ENCODE measurements at places on chromosomes 5 and 9.

DNA sequence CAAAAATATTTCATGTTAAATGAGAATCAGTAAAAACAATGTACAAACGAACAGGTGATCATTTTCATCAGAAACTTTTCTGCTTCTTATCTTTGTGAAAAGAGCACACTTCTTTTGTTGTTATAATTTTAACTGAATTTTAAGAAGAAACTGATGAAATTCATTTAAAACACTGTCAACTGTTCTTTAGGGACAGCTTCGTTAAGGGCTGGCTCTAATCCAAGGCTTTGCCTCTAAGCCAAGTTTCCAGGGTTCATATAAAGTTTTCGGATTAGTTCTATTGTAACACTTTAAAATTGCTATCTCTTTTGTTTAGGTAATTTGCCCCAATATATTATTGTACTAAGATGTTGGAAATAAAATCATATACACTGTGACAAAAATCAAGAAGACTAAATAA lies 559.2 kb downstream of the TUSC1 start:
- no peak for DNase-seq

- DNase-seq: no peak
Observed at GRCh38 chr9:4055032-4055431, 244.8 kb downstream of the GLIS3 start.

GRCh38 chr9:35717132-35717870 lies 14.7 kb downstream of the TLN1 start:
- DNase-seq: no peak

- DNase-seq: peak; percentile 26
Observed at GRCh38 chr5:178434851-178435250, 155.3 kb downstream of the COL23A1 start.

DNA sequence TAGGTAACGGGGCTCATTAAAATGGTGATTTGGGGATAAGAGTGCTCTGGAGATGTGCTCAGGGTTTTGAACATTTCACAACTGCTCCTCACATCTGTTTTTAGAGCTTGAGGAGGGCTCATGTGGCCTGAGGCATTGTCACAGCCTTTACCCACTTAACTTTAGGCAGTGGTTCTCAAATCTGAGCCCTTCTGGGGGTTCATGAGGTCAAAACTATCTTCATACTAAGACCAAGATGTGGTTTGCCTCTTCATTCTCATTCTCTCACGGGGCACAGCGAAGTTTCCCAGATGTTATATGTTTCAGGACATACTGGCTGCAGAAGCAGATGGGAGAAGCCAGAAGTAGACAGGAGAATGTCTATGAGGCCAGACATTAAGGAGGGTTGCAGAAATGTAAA lies 38.4 kb downstream of the STXBP1 start:
- DNase-seq: no peak

GRCh38 chr9:14341437-14342122 lies 27.6 kb upstream of the NFIB start:
- no peak for DNase-seq

- DNase-seq: no peak
Observed at GRCh38 chr9:120735415-120736126, 21.3 kb upstream of the MEGF9 start.

DNA sequence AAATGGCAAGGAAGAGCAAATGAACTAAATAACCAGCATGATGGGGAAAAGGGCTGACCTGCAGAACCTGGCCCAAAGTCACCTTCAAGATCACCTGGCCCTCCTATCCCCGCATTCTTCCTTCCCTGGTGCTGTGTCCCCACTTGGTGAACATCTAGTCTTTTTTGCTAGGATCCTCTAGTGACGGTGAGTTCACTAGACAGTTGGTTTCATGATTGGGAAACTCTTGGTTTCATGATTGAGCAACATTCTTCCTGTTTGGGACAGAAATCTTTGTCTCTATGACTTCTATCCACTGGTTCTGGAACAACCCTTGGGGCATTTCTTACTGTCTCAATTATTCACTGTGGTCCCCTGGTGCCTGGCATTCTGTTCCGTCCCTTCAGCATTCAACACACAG lies 50.2 kb upstream of the DAB2IP start:
- DNase-seq: no peak

GRCh38 chr5:152151940-152152339 lies 227.3 kb upstream of the GLRA1 start:
- DNase-seq: no peak

GRCh38 chr9:70262948-70263347 lies 4.2 kb downstream of the SMC5 start:
- DNase-seq: no peak

DNA sequence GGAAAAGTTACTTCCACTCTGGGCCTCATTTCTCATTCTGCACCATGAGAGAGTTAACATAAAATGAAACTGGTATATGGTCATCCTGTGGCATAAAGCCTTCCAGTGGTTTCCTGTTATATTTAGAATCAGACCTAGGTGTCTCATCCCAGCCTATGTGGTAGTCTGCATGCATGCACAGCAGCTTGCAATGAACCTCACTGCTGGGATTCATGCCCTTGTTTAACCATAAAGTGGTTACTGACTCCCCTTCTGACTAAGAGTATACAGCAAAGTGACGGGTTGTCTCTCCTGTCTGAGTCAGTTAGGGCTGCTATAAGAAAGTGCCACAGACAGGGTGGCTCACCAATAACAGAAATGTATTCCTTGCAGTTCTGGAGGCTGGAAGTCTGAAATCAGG lies 14.7 kb upstream of the TDRD7 start:
- no peak for DNase-seq

DNA sequence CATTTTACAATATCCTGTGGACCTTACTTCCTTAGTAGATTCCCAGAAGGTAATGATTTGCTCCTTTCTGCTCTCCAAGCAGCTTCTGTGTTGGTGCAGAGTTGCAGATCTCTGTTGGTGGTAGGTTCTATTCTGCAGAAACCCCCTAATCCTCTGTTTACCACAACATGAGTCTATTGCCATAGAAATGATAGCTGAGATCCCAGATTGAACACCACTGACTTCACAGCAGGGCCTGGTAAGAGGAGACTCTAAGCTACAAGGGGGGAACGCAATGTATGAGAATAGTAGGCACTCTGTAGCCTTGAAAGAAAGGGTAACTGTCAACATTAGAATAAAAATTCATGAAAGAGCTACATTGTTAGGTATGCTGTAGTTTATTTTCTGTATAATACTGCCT lies 59.5 kb downstream of the MUSK start:
- no peak for DNase-seq

GRCh38 chr5:10562201-10563109 lies 1.4 kb upstream of the ANKRD33B start:
- no peak for DNase-seq

DNA sequence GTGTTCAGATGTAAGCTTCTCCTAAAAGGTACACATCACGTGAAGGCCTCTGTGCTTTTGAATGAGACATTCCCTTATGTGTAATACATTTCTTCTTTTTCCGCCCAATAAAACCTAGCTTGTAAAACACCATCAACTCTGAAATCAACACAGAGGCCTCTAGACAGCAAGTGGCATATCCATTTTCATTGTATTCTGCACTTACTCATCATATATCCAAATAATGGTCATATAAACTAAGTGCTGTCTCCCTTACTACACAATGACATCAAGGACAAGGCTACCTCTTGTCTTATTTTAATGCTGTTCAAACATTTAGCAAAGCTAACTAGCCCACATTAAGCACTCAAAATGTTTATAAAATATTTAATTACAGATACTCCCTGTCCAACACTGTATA lies 108.5 kb downstream of the ELAVL2 start:
- no peak for DNase-seq

GRCh38 chr9:6199596-6199995 lies 16.0 kb upstream of the IL33 start:
- no peak for DNase-seq

- no peak for DNase-seq
Observed at GRCh38 chr9:34124099-34124498, 2.4 kb downstream of the DCAF12 start.

GRCh38 chr5:56814361-56814962 lies 887 bp upstream of the MAP3K1 start:
- DNase-seq: no peak

- no peak for DNase-seq
Observed at GRCh38 chr5:98735806-98736507, 37.5 kb upstream of the RGMB start.

DNA sequence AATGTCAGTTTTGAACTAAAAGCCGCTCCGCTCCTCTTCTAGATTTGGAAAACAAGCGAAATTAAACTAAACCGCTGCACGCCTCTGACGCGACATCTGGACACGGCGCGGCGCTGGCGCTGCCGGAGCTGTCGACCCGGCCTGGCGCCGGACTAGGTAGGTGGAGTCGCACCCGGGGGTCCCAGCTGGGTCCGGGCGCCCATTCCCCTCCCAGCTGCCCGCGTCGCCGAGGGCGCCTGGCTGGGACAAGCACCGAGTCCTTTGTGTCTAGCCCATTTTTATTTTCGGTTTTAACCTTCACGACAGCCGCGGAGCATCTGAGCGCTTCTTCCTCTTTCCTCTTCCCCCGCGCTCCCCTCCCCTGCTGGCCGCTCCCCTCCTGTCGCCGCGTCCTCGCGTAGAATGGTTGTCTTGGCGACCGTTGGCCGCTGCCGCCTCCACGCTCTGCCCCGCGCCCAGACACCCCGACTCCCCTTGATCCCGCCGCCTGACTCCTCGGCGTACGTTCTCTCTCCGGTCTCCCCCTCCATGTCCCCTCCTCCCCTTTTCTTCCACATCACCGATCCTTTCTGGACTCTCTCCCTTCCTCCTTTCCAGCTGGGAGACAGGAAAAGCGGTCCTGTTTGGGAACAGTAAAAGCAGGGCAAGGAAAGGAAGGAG lies 545 bp downstream of the CDKN2B-AS1 start:
- no peak for DNase-seq

DNA sequence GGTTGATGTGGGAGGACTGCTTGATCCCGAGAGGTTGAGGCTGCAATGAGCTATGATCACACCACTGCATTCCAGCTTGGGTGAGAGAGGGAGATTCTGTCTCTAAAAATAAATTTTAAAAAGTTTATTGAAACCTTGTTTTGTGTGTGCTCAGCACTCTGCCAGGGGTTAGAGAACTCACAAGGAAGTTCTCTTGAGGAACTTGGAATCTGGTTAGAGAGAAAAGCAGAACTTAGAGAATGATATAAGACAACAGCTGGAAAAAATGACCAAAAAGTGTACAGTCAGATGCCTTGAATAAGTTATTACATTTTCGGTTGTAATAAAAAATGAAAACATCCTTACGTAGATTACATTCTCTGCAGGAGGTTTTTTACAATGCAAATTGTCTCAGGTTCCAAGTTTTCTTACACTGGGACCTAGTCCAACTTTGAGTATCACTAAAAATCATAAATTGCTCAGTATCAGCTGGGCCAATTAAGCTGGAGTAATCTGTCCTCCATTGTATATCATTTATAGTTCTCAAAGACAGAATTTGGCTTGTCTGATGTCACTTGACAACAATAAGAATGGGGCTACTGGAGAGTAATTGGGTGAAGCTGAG lies 21.7 kb upstream of the TENT2 start:
- no peak for DNase-seq

DNA sequence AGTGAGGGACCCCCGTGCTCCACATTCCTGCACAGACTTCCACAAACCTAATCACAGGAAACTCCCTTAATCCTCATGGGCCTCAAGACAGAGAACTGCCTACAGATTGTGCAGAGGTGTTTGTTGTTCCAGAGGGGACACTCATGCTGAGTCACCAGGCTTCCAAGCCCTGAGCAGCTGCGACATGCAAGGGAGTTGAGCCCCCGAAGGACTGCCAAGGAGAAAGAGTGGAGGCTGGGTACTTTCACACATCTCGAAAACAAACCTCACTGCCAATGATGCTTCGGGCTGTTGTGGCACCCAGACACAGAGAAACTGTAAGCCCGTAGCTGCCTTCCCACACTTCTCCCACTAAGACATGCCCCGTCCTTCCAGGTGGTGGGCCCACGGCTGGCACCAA lies 480.8 kb downstream of the CDH12 start:
- DNase-seq: peak; percentile 74

DNA sequence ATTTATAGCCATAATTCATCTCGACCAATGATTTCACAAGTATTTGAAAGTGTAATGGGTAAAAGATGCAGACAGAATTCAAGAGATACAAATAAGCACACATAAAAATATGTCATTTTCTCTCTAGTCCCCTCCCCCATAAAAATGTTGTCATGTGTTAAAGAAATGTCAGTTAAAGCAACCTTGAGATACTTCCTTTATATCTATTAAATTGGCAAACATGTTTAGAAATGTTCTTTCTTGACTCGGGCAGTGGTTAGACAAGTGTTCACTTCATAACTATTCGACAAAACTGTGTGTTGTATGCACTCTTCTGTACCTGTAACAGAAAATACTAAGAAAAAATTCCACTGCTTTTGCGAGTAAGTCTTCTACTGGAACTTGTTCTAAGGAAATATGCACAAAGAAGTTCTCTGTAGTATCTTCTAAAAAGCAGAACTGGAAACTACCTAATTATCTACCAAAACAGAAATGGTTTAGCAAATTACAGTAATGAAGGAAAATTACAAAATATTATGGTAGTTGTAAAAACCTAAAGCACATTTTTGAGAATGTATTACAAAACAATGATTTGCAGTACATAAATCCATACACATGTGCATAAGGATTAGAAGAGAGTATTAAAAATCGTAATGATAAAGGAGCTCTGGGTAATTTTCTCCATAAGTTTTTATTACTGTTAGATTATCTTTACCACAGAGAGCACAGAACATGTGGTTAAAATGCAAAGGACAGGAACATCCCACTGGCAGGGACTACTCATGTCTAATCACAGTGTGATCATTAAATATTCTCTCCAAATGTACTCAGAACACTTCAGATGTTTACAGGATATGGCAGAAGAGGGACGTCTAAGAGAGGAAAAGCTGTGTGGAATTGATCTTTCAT lies 35.9 kb downstream of the FBXW2 start:
- DNase-seq: no peak

DNA sequence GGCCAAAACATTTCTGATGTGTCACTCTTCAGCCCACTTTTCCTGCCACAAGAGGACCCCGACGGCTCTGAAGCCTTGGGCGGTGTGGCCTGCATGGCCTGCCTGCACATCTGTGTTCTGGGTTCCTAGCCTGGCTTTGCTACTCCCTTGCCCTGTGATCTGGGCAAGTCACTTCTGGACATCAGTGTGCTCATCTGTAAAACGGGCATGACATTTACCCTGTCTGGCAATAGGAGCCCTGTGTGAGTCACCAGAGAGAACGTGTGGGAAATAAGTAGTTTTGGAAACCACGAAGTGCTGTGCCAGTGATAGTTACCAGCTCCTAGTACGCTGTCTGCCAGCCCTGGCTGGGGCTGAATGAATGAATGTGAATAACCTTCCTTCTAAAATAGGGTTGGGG lies 90.8 kb downstream of the MACROH2A1 start:
- DNase-seq: no peak

GRCh38 chr9:9387511-9388115 lies 1225.2 kb downstream of the PTPRD start:
- no peak for DNase-seq

All from dorsolateral prefrontal cortex (tissue), 122 donors.